Right cardiac atrium (tissue), 5 donors: ENCODE measurements at places on chromosomes 3 and 15. TPM values are rescaled to one million over a fixed set of nuclear protein-coding genes. Genes with fewer than 3 reads are reported as not detected.

The KCNAB1 gene
- total RNA-seq: 2.3 TPM

The GALNT15 gene
- 6.2 TPM for total RNA-seq

The TIPIN gene
- total RNA-seq: 7.4 TPM

The GOLGA8O gene
- 1.4 TPM for total RNA-seq

The MEIS2 gene
- 32.5 TPM for total RNA-seq

The EAF2 gene
- total RNA-seq: 7.1 TPM

The GOLGA8N gene
- 10.9 TPM for total RNA-seq

The NR2E3 gene
- not detected for total RNA-seq

The CKMT1A gene
- total RNA-seq: not detected

The NR1I2 gene
- 0.18 TPM for total RNA-seq

The GPR15 gene
- total RNA-seq: not detected
